ENCODE measurements at places on chromosomes 4 and X. TPM values are rescaled to one million over a fixed set of nuclear protein-coding genes. Genes with fewer than 3 reads are reported as not detected.

- no peaks in the 10 kb centered on the region for H3K27me3 ChIP-seq
- H3K4me3 ChIP-seq, result no peak overlapping the region
- no peak overlapping the region for H3K27ac ChIP-seq
- no peak for DNase-seq
- no peaks in the 10 kb centered on the region for H3K36me3 ChIP-seq
- no peaks in the 10 kb centered on the region for H3K4me1 ChIP-seq
These were observed 19.0 kb downstream of the CHRNA9 start for GRCh38 chr4:40354158-40354557.

- peaks cover 9% of the 10 kb centered on the region for H3K36me3 ChIP-seq
- H3K27me3 ChIP-seq, result no peaks in the 10 kb centered on the region
- no peaks in the 10 kb centered on the region for H3K4me1 ChIP-seq
- peak overlapping the region; percentile 64 for H3K4me3 ChIP-seq
These were observed 691 bp upstream of the USP46 start for GRCh38 chr4:52659722-52660261.

GRCh38 chr4:7377223-7377865, 57.4 kb downstream of the PSAPL1 start:
- no peak for DNase-seq
- H3K36me3 ChIP-seq, result no peaks in the 10 kb centered on the region
- H3K27me3 ChIP-seq, result no peaks in the 10 kb centered on the region
- no peaks in the 10 kb centered on the region for H3K4me1 ChIP-seq
- no peak overlapping the region for H3K4me3 ChIP-seq
- no peak overlapping the region for H3K27ac ChIP-seq

DNA sequence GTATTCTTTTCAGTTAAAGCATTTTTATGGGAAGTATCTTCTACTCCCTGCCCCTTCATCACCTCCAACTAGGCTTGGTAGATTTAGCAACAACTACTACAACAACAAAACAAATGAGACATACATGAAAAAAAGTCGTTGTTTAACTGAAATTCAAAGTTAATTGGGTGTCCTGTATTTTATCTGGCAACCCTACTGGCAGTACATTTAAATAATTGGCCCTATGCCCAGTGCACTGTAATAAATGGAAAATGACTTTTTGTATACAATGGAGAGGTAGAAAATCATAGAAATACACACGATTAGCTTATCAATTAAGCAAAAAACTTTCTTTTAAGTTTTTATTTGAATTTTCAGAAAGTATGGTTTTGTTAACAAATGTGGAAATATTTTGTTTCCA, 21.4 kb upstream of the CLGN start:
- no peak overlapping the region for H3K27ac ChIP-seq
- no peaks in the 10 kb centered on the region for H3K4me1 ChIP-seq
- no peaks in the 10 kb centered on the region for H3K36me3 ChIP-seq
- no peak for DNase-seq

- H3K36me3 ChIP-seq, result no peaks in the 10 kb centered on the region
- H3K27me3 ChIP-seq, result no peaks in the 10 kb centered on the region
- H3K4me1 ChIP-seq, result peaks cover 2% of the 10 kb centered on the region
- H3K27ac ChIP-seq, result no peak overlapping the region
- H3K4me3 ChIP-seq, result no peak overlapping the region
- DNase-seq, result no peak
These were observed 52.8 kb upstream of the CLDN24 start for GRCh38 chr4:183374950-183375555.

- H3K4me3 ChIP-seq, result no peak overlapping the region
- DNase-seq, result no peak
- H3K27me3 ChIP-seq, result no peaks in the 10 kb centered on the region
- no peaks in the 10 kb centered on the region for H3K36me3 ChIP-seq
These were observed 55.9 kb upstream of the LEF1 start for GRCh38 chr4:108224611-108225053.

DNA sequence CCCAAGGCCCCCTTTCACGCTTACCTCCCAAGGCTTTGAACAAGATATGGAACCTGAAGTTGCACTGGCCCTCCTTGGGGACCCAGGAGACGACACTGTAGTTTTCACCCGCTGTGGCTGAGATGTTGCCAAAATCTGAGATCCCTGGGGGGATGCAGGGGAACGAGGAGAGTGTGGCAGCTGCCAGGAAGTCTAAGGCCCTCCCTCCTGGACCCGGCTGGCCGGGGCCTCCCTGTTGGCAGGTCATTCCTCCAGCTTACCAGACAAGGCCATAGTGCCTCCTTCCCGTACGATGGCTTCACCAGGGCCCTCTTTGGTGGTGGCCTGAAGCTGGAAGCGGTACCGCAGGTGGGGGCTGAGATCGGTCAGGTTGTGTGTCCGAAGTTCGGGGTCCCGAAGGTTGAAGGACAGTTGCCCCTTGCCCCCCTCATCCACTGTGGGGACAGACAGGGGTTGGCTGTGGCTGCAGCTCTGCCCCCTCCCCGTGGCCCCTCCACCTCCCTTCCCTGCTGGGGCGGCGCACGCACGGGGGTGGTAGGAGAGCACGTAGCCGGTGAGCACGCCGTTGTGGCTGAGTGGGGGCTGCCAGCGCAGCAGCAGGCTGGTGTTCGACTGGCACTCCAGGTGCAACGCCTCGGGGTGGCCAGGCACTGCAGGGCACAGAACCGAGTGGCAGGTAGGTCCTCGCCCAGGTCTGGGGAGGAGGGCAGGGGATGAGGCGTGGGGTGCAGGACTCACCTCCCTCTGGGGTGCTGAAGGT, 21.2 kb downstream of the L1CAM start:
- no peaks in the 10 kb centered on the region for H3K27me3 ChIP-seq
- no peaks in the 10 kb centered on the region for H3K36me3 ChIP-seq
- no peak for DNase-seq
- no peak overlapping the region for H3K27ac ChIP-seq
- H3K4me3 ChIP-seq, result no peak overlapping the region

The TCEAL9 gene
- 36.5 TPM for total RNA-seq

The PIR gene
- total RNA-seq, result 9.4 TPM

The PAGE2B gene
- not detected for total RNA-seq

The PLAC1 gene
- total RNA-seq, result not detected
